ENCODE measurements at places on chromosomes 4 and X.

- DNase-seq: no peak
These were observed 63.6 kb downstream of the KIF4A start for GRCh38 chrX:70353514-70353913.

DNA sequence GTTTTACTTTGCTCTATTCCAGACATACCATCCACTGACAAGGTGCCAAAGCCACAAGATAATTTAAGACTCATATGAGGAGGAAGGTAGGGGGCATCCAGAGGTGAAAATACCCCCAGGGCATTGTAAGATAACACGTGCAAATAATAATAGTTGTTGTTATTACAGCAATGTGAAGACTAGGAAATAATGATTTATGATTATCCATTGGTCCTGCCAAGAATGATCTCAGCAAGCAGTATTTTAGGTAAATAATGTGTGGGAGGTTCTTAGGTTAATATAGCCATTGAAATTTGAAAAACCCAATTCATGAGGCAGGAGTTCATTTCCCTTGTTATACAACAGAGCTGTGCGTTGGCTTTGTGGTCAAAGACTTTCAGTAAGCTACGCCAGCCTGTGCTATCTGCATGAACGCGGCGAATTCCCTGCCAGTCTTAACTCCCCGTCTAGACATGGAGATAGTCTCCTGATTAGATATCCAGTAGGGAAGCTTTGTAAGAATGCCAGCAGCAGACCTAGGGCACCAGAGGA lies 47.2 kb upstream of the MXRA5 start:
- DNase-seq: no peak

- DNase-seq: no peak
These were observed 17.2 kb upstream of the FGFR3 start for GRCh38 chr4:1775731-1776500.

GRCh38 chrX:23286731-23287130 lies 47.9 kb upstream of the PTCHD1 start:
- no peak for DNase-seq

- no peak for DNase-seq
These were observed 1.4 kb downstream of the EDNRA start for GRCh38 chr4:147482281-147482680.

DNA sequence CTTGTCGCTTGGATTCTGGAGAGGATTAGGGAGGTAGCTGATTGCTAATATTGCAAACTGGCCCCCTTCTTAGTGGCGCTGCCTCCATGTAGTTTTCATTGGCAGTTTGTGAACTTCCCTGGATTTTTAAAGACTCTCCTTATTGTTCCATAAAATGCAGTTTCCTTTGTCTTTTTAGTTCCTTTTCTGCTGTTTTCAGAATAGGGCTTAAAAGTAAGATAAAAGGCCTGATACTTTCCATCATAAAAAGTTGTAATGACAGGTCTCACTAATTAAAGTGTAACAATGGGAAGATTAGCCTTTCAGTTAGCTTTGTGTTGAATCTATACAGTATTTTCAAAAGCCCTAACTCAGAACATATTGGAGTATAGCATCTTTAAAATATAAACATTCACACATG lies 21.2 kb downstream of the ZIC3 start:
- no peak for DNase-seq

DNA sequence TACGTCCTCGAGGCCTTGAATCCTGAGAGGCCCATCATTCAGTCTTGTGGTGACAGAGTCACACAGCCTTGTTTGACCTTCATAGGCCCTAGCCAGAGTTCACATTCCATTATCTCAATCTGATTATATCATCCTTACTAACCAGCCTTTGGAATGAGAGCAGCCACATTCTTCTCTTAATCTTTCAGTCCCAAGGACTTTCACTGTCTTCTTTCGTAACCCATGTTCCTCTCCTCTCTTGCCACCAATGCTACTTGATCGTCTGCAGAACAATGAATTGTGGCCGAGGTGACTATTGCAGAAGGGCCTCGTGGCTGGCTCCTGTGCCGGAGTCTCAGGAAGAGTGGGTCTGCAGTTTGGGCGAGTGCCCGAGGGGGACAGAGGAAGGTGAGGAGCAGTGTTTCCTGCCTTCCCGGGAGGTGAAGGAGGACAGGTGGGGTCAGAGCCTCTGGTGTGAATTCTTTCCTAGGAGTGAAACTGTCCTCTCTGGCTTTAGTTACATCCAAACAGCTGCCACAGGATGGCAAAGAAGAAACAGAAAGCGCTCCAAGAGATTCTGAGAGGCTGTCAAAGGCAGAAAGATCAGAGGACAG lies 94.6 kb downstream of the LIMCH1 start:
- no peak for DNase-seq

- no peak for DNase-seq
These were observed 29.9 kb upstream of the TTC29 start for GRCh38 chr4:146975527-146975926.

GRCh38 chr4:85029453-85029852 lies 63.0 kb upstream of the WDFY3 start:
- no peak for DNase-seq

DNA sequence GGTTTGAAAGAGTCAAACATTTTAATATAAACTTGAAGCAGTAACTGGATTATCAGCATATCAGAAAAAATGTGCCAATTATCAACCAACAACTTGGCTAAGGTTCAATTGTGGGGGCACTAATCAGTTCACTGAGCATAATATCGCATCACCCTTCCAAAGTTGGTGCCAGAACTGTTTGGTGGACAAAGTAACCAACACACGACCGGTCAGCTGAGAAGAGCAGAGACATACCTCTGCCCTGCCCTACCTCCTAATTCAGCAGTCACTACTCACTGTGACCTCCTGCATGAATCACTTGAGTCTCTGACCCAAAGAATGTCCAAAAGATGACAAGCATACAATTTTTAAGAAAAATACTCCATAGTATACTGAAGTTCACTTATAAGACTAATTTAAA lies 53.2 kb downstream of the TSPAN5 start:
- no peak for DNase-seq

DNA sequence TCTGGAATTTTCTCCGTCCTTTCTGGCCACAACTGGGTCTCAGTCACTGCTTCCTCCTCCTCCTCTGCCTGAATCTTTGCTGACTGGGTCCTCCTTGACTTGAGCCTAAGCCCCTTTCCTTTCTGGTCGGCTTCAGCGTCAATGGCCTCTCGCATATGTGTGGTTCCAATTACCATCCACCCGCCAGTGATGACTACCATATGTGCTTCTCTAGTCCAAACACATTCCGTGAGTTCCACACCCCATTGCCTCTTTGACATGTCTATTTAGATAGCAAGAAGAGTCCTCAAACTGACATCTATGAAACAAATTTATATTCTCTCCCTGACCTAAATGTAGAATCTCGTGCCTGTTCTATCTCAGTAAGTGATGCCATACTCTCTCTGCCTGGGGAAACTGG lies 19.8 kb downstream of the MXRA5 start:
- no peak for DNase-seq

DNA sequence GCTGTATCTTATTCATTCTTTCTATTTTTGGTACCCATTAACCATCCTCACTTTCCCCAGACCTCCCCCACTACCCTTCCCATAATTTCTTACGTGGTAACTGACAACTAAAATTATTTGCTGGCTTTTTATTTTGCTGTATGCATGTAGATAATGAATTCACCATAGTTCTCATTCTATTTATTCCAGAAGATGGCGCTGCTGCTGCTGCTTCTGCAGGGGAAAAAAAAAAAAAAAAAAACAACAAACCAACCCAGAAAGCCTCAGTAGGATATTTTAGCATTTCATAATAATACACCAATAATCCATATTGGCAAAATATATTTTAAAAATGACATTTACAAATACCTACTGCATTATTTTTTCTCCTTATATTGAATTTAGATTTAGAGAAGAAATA lies 416.6 kb upstream of the MAGEB18 start:
- DNase-seq: no peak

GRCh38 chr4:68905939-68906779 lies 45.4 kb downstream of the UGT2A3 start:
- no peak for DNase-seq

DNA sequence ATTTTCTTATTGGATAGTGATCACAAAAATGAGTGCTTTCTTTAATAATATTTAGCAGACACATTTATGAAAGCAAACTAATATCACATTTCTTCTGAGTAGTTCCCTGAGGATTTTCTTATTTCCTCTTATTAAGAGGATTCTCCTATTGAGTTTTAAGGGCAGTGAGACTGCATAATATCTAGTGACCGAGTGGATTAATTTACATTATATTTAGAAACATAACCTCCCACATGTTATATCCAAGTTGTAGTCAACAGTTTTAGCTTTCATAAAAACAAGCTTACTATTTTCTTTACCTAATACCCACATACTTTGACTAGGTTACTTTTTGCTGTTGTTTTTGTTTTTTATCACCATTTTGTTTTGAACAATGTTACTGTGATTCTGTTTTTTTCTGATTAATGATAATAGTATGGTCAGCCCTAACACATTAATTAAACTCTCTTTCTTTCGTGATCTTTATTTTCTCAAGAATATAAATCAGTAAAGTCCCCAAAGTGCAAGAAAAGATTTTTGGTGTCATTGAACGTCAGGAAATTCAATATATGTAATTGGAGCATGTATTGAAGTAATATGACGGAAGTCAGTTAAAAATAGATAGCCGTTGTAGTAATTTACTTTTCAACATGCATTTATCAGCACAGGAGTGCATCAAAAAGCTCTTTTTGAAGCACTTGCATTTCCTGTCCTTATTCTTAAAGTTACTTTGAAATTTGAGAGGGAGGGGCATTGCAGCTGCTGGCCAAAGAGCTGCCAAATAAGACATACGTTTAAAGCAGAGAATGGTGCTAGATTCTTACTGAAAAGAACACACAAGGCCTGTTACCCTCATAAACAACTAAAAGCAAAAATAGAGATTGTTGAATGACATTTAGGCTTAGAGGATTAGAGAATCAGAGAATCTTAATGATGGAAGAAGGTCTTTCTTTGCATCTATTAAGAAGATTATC lies 25.2 kb downstream of the DDIT4L start:
- DNase-seq: no peak

- DNase-seq: no peak
These were observed 171.7 kb downstream of the PDGFRA start for GRCh38 chr4:54400802-54401201.

DNA sequence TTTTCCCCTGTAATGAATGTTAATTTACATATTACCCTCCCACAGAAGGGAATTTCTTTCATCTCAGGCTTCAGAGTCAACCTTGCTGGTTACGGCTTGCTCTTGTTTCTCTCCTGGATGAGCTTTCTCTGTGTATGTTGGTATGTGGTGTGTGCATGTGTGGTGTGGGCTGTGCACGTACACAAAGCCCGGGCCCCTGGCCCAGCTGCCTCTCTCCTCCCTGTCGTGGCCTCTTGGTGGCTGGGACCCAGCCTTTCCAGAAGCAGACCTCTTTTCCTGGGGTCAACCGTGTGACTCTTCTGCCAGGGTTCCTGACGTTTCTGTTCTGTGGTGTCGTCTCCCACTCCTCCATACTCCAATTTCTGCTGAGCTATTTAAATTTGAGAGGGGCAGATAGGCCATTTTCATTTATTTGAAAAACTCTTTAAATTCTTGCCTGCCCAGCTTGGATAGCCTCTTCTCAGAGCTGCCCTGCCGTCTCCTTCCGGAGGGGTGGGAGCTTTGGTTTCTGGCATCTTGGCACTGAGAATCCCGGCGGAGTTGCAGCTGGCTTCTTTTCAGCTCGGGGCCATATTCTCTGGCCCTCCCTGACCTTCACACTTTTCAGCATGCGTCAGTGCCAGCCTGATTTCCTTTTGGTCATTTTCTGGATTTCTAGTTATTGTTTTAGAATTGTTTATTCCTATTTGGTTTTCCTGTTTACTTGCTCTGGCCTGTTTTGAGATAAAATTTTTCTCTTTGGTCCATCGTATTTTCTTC lies 25.1 kb downstream of the FHDC1 start:
- DNase-seq: no peak

- no peak for DNase-seq
These were observed 113.8 kb upstream of the ARSJ start for GRCh38 chr4:114093221-114093715.

GRCh38 chr4:99361268-99361898 lies 8.8 kb upstream of the ADH1C start:
- no peak for DNase-seq

GRCh38 chrX:14389682-14390081 lies 139.7 kb upstream of the GLRA2 start:
- no peak for DNase-seq

GRCh38 chr4:78354782-78355181 lies 196.8 kb upstream of the ANXA3 start:
- no peak for DNase-seq

GRCh38 chr4:128543696-128544095 lies 256.1 kb upstream of the PGRMC2 start:
- no peak for DNase-seq

- DNase-seq: no peak
These were observed 723 bp downstream of the NKX6-1 start for GRCh38 chr4:84498203-84498934.

- no peak for DNase-seq
These were observed 96.5 kb downstream of the RNF150 start for GRCh38 chr4:141036786-141037185.

DNA sequence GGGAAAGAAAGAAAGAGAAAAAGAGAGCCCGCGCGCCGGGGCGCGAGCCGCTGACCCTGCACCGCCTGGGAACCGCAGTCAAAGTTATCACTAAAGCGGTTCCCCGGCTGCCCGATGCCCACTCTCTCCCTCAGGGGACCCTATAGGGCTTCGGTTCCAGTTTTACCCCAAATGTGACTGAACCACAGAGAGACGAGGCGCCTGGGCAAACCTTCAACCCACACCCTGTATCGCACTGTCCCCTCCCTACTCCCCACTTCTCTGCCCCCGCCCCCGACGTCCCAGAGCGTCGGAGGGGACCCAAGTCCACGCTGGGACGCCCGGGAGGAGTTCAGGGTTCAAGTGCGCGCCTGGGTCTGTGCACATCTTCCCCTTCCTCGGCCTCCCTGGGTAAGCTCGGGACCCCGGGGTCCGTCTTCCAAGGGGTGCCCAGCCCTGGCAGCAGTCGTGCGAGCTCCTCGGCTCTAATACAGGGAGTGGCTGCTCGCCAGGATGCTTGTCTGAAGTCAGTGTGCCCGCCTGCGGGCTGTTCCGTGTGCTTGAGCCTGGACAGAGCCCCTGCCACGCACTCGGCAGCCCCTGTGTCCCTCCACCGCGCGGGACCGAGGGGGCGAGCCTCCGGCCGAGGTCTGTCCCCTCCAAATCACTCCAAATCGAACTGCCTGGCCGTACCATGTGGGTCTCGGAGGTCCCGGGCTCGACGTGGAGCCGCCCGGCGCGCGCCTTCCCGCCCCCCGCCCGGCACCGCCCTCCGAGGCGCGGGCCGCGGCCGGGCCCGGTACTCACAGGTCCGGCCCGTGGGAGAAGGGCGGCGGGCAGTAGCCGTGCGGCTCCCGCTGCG lies 960 bp downstream of the TRPC3 start:
- peak; percentile 14 for DNase-seq

DNA sequence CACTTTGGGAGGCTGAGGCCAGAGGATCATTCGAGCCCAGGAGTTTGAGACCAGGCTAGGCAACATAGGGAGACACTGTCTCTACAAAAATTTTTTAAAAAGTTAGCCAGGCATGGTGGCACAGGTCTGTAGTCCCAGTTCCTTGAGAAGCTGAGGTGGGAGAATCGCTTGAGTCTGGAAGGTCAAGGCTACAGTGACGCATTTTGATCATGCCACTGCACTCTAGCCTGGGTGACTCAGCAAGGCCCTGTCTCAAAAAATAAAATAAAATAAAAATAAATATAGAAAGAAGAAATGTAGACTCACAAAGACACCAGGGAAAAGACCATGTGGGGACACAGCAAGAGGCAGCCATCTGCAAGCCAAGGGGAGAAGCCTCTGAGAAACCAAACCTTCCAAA lies 42.3 kb upstream of the SLC7A3 start:
- DNase-seq: no peak

GRCh38 chr4:7909463-7910262 lies 30.0 kb downstream of the AFAP1 start:
- no peak for DNase-seq

- no peak for DNase-seq
These were observed 165.0 kb downstream of the SPIN4 start for GRCh38 chrX:63186137-63186536.
